Cardiac fibroblast (primary cell): ENCODE measurements at places on chromosomes 16 and 17.

GRCh38 chr16:2170080-2170479, 14.5 kb downstream of the TRAF7 start:
- no peak for DNase-seq

- no peak for DNase-seq
Measured at GRCh38 chr16:23624092-23624491, 17.0 kb downstream of the PALB2 start.

GRCh38 chr17:68145088-68145487, 102.8 kb upstream of the AMZ2 start:
- DNase-seq, result no peak

DNA sequence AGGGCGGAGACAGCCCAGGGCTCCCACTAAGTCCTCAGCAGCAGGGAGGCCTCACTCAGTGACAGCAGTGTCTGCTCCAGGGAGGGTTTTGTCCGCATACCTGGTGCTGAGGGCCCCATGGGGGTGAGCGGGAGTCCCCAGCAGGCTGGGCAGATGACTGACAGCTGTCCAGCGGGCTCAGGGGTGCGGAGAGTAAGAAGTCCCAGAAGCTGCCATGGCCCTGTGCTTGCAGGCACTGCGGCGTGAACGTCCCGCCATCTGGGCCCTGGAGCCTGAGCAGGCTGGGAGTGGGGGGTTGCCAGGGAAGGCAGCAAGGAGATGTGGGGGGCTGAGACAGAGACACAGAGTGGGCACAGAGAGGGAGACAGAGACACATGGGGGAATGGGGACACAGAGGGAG, 20.1 kb downstream of the CACNA1G start:
- no peak for DNase-seq

- DNase-seq, result no peak
Measured at GRCh38 chr16:11576427-11577289, 10.1 kb downstream of the LITAF start.

GRCh38 chr16:87674419-87674818, 72.1 kb downstream of the JPH3 start:
- DNase-seq, result no peak

DNA sequence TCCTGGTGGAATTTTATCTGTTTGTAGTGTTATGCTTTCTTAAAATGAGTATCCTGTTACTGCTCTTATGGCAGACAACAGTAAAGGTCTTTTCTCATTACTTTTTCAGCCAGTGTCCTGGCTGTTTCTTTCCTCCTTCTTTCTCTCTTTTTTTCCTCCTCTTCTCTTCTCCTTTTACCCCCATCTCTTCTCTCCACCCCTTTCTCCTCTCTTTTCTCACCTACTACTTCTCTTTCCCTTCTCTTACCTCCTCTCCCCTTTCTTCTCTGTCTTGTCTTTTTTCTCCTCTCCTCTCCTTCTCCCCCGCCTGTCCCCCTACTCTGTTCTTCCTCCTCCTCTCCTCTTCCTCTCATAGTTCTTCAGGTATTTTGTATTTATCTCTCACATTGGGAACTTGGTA, 48.9 kb downstream of the CPD start:
- no peak for DNase-seq

GRCh38 chr16:11624205-11624604, 37.5 kb upstream of the LITAF start:
- no peak for DNase-seq

DNA sequence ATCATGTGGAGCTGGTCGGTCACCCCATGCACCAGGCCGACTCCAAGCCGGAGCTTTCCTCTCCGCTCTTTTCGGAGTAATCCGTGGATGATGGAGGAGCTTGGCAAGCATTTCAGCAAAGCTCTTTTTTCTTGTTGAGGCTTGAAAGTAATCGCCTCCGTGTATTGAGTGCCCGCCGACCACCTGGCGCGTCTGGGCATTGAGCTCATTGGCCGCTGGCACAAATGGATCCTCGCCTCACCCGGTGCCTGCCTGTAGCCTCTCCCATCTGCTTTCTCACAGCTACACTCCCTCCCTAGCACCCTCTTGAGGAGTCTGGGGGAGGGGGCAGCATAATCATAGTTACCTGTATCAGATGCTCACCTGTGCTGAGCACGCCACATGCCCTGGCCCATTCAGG, 148.9 kb downstream of the CMIP start:
- DNase-seq, result no peak

- no peak for DNase-seq
Measured at GRCh38 chr17:29874931-29875596, 55.0 kb downstream of the SSH2 start.
